Activated T-helper 2 cell treated with anti-CD3 and anti-CD28 coated beads, Interferon-gamma antibody, Interleukin-2, Interleukin-4, amounts not matched to agents 10 μg/mL and 5 μg/mL and 100 μg/mL, durations not matched to agents 14 hours and 24 hours and 36 hours (primary cell): ENCODE measurements at places on chromosomes 4 and X. TPM values are rescaled to one million over a fixed set of nuclear protein-coding genes. Genes with fewer than 3 reads are reported as not detected.

DNA sequence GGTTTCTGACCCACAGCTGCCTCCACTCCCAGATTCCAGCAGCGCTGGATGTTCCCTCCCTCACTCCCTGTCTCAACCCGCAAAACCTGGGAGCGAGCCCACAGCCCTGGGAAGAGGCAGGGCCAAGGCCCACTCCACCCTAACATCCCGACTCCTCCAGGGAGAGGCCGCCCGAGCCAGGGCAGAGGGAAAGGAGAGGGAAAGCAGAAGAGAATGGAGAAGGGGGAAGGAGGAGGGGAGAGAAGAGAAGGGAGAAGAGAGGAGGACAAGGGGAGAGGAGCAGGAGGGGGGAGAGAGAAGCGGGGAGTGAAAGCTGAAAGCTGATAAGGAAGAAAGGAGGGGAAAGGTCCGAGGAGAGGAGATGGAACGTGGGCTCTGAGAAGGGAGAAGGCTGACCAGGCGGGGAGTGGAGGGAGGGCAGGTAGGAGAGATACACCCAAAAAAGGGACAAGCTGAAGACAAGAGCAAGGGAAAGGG lies 120.2 kb upstream of the PJA1 start:
- no peak for DNase-seq

GRCh38 chr4:140252141-140252741 lies 98.3 kb upstream of the MAML3 start:
- DNase-seq: no peak

DNA sequence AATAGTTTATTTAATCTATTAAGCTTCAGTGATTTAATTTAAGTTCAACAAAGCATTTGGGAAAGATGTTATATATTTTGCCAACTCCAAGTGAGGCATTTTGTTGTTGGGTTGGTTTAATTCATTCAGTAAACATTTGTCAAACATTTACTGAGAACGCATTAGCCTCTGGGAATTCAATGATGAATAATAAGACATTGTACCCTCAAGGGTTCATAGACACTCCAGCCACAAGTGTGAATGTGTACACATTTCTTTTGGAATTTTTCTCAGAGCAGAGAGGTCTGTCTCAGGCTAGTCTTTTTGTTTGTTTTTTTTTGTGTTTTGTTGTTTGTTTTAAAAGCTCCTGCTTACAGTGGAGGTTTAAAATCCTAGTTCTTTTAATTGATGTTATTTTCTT lies 203.9 kb downstream of the SOWAHB start:
- DNase-seq: no peak

DNA sequence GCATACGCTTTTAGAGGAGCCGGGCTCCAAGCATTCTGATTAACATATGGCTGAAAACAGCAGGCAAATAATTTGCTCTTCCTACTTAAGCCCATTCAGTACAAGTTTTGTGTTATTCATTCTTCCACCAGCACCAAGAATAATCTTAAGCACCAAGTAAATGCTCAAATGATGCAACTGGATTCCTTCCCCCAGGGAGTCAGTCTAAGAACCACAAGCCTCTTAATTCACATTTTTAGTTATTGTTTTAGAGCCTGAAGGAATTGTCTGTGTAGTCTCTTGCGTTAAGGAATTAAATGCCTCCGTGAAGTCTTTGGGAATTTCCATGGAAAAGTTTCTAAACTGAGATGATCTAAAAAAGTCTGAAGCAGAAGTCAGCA lies 61.5 kb upstream of the MAGEB2 start:
- no peak for DNase-seq

DNA sequence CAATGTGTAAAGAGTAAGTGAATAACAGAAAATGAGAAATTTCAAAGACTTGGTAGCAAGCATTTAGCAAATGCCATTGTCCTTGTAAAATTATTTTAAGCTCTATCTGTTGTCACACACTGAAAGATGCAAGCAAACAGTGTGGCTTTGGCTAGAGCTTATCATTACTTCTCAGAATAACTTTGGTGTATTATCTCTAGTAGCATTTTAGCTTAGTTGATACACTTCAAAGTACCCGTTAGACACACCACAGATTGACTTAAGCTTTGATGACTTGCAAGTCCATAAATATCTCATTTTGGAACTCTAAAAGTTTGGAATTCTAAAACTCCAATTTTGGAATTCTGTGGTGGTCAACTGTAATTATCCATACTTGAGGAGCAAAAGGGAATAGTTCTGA lies 98.6 kb downstream of the PDLIM5 start:
- DNase-seq: no peak

- no peak for DNase-seq
These were observed 36.5 kb downstream of the SHOX start for GRCh38 chrX:666762-667720.

DNA sequence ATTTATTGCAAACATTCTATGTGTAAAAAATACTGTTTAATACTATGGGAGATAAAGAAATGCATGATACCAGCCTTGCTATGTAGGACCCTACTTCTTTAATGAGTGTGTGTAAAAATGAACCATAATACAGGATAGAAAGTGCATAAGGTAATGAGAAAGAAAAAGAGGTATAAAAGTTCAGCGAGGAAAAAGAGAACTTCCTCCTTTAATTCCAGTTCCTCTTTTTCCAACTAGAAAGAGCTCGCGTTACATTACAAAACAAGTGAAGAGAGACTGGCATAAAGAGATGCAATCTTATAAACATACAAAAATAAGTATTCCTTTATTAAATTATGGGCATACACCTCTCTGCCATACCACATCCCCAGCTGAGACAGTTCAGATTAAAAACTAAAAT lies 77.4 kb downstream of the ANKRD17 start:
- DNase-seq: no peak

DNA sequence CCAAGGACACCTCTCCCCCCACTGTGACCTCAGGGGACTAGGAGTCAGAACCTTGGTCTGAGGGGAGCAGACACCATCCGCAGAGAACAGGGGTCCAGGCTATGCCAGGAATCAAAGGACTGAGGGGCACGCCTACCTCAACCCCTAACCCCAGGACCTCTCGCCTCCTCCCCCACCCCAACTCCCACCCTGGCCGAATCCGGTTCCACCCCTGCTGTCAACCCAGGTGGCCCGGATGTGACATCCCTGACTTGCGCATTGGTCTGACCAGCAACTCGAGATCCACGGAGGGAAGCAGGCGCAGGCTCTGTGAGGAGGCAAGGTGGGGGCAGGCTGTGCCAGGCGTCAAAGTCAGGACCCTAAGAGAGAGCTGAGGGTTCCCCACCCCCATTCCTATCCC lies 468 bp upstream of the MAGEA4 start:
- no peak for DNase-seq

GRCh38 chrX:111784667-111785066 lies 91.3 kb upstream of the TRPC5OS start:
- no peak for DNase-seq

- no peak for DNase-seq
These were observed 6.0 kb downstream of the RASGEF1B start for GRCh38 chr4:81465406-81466340.

- peak; percentile 51 for DNase-seq
These were observed 999 bp upstream of the CTBP1 start for GRCh38 chr4:1249731-1250526.

DNA sequence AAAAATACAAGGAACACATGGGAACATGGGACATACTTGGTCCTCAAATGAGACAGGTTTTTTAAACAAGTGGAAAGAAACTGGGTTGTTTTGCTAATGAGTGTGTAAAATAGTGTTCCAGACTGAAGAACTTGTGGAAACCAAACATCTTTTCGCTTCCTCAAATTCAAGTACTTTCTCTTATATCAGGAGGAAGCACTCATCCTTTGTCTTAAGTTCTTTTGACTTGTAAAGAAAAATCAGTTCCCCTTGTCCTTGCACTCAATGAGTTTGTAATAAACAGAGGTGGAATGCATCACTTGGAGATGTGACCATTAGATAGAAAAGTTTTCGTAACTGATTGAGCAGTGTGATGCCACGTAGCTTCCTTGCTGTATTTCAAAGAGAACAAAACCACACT lies 101.1 kb downstream of the PHOX2B start:
- DNase-seq: no peak

DNA sequence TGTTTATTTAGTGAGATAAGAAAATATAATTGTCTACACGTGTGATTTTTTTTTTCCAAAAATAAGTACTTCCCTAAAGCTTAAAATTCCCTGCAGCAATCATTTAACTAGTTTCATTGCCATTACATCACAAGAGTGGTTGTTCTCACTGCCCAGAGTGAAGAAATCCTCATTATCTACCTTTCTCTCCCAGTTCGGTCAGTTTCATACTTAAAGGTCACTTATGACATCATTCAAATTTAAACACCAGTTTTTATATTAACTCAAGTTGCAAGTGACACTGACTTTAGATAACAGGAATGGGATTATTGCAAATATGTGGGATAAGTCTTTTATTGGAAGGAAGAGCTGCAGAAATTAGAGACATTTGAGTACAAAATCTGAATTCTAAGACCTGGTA lies 1699.8 kb upstream of the IGFBP7 start:
- DNase-seq: no peak

- no peak for DNase-seq
These were observed 32.4 kb downstream of the CLDN22 start for GRCh38 chr4:183287677-183288076.

DNA sequence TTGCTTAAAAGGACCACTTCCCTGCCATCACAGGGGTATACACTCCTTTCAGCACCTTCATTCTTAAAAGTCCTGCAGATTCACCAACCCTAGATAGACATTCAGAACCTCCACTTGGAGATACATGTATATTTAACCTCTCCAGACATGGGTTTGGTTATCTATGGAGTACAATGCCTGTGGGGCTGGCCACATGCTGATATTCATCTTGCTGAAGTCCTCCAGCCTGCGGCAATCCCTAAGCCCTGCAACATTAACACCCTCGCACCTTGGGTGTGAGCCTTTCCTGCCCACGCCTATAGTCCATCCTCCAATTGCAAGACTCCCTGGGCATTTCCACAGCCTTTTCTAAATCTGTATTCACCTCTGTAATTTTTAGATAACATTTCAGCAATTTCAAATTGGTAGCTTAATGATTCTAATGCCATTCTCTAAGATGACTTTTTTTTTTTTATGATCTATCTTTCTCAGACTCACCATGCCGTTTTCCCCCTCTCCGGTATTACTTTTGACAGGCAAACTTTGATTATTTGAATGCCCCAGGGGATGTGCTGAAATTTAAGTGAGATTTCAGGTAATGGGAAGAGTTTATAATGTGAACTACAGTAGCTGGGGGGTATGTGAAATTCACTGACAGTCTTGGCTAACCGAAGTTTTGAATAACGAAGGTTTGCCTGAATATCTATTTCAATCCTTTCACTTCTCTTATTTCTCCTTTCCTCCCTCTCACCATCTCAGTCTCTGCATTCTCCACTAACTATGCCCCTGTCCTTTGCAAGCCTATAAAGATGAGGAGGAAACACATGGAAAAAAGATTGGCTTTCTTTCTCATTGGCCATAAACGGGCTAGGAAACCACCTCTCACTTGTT lies 24.1 kb downstream of the CCDC149 start:
- no peak for DNase-seq

DNA sequence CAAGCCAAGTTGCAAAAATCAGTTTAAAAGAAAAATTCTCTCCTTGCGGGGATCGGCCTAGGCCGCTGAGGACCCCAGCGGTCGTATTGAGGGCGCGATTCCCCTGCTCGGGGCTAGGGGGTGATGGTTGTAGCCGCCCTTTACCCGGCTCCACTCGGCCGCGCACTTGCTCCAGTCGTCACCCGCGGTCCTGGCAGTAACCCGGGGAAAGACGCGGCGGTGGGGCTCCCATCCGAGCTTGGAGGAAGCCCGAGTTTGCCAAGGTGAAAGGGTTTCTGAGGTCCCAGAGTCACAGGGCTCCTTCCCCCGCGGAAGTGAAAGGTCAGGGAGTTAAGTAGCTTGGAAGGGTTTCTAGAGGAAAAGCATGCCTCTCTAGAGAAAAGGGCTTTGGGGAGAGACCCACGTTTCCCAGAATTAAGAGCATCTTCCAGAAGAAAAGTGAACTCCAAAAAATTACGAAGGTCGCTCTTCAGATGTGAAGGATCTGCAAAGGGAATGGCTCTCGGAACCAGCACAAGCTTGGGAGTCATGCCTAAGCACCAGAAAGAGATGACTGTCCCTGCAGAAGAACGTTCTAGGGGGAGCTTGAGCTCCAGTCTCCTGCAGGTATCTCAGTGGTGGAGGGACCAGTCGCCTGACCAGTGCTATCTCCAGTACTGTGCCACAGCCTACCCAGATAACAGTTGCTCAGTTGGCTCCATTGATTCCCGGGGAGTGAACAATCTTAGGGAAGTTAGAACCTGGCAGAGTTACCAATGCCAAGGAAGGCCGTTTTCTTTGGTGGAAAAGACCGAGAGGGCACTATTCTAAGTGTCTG lies 875 bp downstream of the LAP3 start:
- peak; percentile 16 for DNase-seq

DNA sequence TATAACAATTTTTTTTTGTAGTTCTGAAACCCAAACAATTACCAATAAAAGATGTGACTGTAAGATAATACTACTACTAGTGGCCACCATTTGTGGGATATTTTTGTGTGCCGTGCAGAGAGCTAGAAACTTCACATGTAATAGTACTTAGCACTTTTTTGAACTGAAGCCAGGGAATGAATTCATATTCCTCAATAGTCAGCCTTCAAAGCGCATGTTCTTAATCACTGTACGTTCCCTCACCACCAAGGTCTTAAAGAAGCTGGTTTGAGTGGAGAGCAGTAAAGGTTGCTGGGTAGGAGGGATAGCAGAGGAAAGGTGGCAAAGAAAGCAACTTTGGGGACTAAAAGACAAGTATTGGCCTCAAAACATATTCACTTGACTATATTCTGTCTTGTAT lies 9.6 kb upstream of the RUFY3 start:
- no peak for DNase-seq

GRCh38 chr4:17884063-17884462 lies 73.3 kb downstream of the NCAPG start:
- no peak for DNase-seq

GRCh38 chr4:27684610-27685011 lies 824.0 kb downstream of the STIM2 start:
- DNase-seq: no peak

- DNase-seq: no peak
These were observed 71.0 kb downstream of the RAPGEF2 start for GRCh38 chr4:159173886-159174285.

- DNase-seq: no peak
These were observed 77.6 kb downstream of the FBXL5 start for GRCh38 chr4:15577508-15577907.

DNA sequence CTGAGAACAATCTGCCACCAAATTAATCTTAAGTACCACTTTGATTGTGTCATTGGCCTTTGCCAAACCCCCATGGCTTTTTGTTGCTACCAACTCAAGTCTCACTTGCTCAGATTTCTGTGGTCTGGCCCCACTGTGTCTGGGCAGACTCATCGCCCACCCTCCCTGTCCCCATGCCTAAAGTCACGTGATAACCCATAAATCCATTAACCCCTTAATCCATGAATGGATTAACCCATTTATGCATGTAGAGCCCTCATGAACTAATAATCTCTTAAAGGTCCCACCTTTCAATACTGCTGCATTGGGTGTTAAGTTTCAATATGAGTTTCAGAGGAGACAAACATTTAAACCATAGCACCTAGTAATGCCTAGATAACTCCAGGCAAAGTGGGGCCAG lies 78.5 kb upstream of the BLTP1 start:
- no peak for DNase-seq

GRCh38 chr4:26015906-26016305 lies 101.9 kb downstream of the SMIM20 start:
- DNase-seq: no peak

Gene LRCH2
- total RNA-seq: not detected in 2 replicates

Gene PHOX2B
- total RNA-seq: not detected in 2 replicates

Gene VSIG4
- total RNA-seq: not detected in 2 replicates

Gene ZNF630
- 0.25 and 0.55 TPM in 2 replicates for total RNA-seq

Gene SPON2
- total RNA-seq: 26.1 and 26.7 TPM in 2 replicates

Gene IQSEC2
- total RNA-seq: 0.14 and 0.21 TPM in 2 replicates

Gene ATOH1
- not detected in 2 replicates for total RNA-seq

Gene AGTR2
- total RNA-seq: not detected in 2 replicates

Gene VGLL1
- total RNA-seq: not detected in 2 replicates

Gene CLNK
- total RNA-seq: 0.89 and 1.3 TPM in 2 replicates

Gene MTTP
- not detected in 2 replicates for total RNA-seq
